ENCODE measurements at places on chromosomes 7 and 10.

DNA sequence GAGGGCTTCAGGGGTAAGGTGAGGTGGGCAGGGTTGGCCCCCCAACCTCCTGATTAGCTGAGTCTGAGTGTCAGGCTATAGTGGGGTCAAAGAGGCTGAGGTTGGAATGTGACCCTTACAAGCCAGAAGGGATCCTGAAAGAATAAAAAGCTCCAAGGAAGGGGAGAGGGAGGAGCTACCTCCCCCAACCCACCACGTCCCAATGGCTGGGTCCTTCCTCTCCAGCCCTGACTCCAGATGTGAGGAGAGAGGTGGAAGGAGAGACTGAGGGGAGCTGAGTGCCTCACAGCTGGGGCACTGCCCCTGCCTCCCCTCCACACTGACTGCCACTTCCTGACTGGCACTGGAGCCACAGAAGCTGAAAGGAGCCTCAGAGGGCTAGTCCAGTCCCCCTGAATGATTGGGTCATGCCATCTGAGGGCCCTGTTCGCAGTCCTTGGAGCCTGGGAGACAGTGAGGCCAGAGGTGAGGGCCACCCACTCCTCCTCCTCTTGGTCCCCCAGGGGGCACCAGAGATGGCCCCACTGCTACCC lies 20.6 kb downstream of the IMPDH1 start:
- DNase-seq: no peak

DNA sequence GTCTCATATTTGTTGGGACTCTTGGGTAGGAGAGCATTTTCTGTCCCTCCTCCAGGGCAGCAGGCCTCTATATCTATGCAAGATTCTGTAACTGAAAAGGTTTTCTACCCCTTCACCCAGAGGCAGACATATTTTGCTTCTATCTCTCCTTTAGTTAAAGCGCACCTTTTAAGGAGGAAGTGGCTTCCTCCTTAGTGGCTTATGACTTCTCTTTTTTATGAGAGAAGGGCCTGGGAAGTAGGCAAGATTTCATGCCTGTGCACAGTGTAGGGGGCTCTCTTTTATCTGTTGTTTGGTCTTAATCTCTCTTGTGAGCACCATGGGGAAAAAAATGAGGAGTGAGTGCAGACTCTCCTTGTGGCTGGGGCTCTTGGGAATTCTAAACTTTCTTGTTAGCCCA lies 122.1 kb downstream of the LRMDA start:
- no peak for DNase-seq

DNA sequence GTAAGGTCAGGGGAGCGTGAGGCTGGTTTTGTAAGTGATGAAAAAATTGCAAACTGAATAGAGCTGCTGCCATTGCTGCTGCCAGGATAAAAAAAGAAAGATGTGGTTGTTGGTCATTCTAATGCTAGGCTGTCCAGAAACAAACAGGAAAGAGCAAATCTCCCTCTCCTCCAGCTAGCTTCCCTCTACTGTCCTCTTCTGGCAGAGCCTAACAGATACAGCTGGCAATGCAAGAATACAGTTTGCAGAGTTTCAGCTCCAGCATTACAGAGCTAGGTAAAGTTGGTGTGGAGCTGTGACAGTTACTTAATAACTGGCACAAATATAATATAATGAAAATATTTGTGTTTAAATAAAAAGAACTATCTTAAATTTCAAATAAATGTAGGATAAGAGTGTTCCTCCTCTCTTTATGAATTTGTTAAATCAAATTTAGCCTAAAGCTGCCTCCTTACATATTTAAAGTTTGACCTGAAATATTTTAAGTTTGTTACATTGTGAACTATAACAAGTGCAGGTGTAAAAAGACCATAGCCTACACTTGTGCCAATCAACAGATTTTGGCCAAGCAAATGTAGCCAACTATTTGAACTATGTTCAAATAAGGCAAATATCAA lies 407.7 kb downstream of the SH2D4B start:
- no peak for DNase-seq

GRCh38 chr10:129716211-129716681 lies 247.8 kb downstream of the EBF3 start:
- DNase-seq: no peak

GRCh38 chr7:2445898-2446555 lies 30.2 kb downstream of the GRIFIN start:
- DNase-seq: no peak

DNA sequence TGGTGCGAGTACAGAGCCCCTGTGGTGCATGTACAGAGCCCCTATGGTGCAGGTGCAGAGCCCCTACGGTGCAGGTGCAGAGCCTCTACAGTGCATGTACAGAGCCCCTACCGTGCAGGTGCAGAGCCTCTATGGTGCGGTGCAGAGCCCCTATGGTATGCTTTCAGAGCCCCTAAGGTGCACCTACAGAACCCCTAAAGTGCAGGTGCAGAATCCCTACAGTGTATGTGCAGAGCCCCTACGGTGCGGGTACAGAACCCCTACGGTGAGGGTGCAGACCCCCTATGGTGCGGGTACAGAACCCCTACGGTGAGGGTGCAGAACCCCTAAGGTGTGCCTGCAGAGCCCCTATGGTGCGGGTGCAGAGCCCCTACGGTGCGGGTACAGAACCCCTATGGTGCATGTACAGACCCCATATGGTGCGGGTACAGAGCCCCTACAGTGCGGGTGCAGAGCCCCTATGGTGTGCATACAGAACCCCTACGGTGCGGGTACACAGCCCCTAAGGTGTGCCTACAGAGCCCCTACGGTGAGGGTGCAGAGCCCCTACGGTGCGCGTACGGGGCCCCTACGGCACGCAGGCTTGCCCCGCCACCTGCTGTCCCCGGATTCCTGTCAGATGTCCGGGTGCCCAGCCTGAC lies 53.5 kb downstream of the MGMT start:
- DNase-seq: no peak

DNA sequence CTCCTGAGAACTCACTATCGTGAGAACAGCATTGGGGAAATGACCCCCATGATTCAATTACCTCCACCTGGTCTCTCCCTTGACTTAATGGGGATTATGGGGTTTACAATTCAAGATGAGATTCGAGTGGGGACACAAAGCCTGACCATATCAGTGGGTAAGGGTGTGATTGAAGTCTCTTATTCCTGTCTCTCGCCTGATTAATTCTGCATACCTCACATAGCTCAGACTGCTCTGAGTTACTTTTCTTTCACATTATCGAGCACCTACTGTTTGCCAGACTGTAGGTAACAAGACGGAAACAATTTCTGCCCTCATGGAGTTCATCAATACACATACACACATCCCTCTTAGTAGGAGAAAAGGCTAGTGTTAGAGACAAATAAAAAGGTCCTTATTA lies 25.0 kb downstream of the CISD1 start:
- no peak for DNase-seq

- no peak for DNase-seq
Measured at GRCh38 chr10:75352650-75353049, 48.9 kb downstream of the ZNF503 start.

DNA sequence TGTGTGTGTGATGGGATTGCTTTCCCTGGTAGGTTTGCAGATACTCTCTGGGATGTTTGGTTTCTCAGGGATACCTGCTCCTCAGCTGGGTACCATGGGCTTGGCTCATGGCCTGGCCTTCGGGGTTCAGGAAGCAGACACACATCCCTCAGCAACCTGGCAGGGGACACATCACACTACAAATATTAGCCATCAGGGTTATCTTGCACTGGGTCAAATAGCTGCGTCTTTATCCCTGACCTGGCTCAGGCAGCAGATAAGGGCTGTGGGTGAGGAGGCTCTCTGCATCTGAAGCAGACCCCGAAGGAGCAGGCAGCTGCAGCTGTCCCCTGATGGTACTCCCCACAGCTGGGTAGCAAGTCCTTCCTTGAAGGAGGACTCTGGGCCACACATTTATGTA lies 25.7 kb upstream of the CDHR3 start:
- no peak for DNase-seq

GRCh38 chr10:46282842-46283574 lies 3.8 kb upstream of the ANTXRL start:
- DNase-seq: peak; percentile 86

Data from osteocyte (in vitro differentiated cells).